ENCODE measurements at places on chromosomes 3 and 15. TPM values are rescaled to one million over a fixed set of nuclear protein-coding genes. Genes with fewer than 3 reads are reported as not detected.
A peak's percentile ranks its signal among the peaks of the same experiment; 100 is the strongest.

GRCh38 chr3:32794487-32795308 lies 23.1 kb upstream of the TRIM71 start:
- H3K27me3 ChIP-seq: no peaks in the 10 kb centered on the region
- 0 out of 2 replicates have a peak overlapping the region, but pooled peaks have one; percentile 26 for H3K27ac ChIP-seq
- H3K4me1 ChIP-seq: peaks cover under 1% of the 10 kb centered on the region
- no peak overlapping the region for H3K4me3 ChIP-seq

DNA sequence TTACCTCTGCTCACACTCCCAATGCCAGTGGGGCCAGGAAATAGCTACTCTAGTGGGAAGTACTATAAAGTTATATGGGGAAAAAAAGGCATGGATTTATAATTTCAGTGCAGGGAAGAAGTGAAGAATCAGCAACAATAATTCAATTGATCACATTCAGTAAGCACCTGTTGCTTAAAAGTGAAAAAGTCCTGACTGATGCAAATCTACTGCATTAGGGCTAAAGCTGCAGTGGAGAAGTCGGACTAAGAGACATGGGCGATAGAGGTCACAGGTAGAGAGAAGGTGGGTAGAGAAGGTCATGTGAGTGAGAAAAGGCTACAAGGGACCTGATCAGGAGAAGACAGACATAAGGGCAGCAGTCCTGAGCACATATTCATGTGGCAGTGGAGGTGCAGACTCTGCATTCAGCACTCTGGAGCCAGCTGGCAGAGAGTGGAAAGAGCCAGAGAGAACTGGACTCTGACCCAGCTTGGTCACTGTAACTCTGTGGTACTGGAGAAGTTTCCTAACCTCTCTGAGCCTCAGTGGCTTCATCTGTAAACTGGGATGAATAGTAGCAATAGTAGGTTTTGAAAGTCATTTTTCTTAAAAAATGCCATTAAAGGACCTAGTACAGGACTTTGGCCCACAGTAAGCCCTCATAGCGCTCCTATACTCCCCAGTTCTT lies 17.6 kb upstream of the BCL2A1 start:
- no peak overlapping the region for H3K27ac ChIP-seq
- no peaks in the 10 kb centered on the region for H3K4me1 ChIP-seq
- no peaks in the 10 kb centered on the region for H3K36me3 ChIP-seq
- no peak for DNase-seq
- no peak overlapping the region for H3K4me3 ChIP-seq
- no peaks in the 10 kb centered on the region for H3K27me3 ChIP-seq

DNA sequence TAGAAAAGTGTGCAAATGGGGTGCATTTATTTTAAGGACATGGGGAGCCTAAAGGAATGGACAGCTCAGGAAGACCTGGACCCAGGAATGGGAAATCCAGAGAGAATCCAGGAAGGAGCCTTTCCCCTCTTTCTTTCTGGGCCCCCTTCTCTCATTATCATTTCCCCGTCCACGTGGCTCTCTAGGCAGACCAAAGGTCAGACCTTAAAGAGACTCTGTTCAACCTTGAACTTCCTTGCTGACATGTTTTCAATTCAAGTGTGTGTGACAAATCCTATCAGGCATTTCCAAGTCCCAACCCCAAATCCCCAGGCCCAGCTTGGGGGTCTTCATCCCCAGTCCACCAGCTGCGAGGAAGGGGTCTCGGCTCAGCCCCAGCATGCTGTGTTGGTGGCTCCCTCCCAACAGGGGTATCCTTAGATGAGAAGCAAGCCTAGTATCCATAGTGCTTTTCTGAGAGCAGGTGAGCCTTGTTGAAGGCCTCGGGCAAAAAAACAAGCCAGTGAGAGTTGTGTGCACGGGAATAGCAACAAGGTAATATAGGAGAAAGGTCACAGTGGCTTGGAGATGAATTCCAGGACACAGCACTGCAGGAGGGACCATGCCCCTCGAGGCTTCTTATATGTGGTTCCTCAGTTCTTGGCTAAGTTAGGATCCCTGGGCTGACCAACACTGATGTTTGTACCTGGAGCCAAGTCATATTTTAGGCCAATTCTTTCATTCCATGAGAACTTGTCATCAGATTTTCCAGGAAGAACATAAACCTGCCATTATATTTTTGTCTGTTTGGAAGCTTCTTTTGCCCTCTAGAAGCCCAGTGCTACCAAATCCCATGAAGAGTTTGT lies 130.0 kb downstream of the ASB7 start:
- H3K4me3 ChIP-seq: no peak overlapping the region
- H3K27ac ChIP-seq: no peak overlapping the region
- H3K27me3 ChIP-seq: no peaks in the 10 kb centered on the region
- DNase-seq: no peak

GRCh38 chr15:82177291-82178010 lies 85.1 kb downstream of the EFL1 start:
- H3K4me1 ChIP-seq: peaks cover 8% of the 10 kb centered on the region
- DNase-seq: no peak
- no peaks in the 10 kb centered on the region for H3K36me3 ChIP-seq
- H3K27ac ChIP-seq: no peak overlapping the region

DNA sequence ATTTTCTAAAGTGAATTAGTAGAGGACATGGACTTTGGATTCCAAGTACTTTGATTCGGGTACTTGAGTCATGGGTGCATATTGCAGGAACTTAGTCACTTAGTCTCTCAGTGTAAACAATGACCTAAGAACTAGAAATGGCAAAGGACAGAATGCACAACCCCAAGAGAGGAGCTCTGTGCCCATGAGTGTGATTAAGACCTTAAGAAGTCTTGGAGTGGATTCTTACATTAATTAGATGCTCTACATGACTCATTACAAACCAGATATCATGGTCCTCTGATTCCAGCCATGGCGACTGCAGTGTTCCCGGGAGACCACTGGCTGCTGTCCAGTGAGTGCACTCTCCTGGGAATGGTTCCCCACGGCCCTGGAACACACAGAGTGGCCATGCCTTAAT lies 251.5 kb downstream of the GABRG3 start:
- H3K36me3 ChIP-seq: no peaks in the 10 kb centered on the region
- H3K27ac ChIP-seq: no peak overlapping the region
- H3K4me3 ChIP-seq: no peak overlapping the region
- no peak for DNase-seq
- no peaks in the 10 kb centered on the region for H3K27me3 ChIP-seq

GRCh38 chr3:147900851-147901250 lies 491.7 kb downstream of the ZIC1 start:
- no peaks in the 10 kb centered on the region for H3K36me3 ChIP-seq
- H3K27ac ChIP-seq: no peak overlapping the region

DNA sequence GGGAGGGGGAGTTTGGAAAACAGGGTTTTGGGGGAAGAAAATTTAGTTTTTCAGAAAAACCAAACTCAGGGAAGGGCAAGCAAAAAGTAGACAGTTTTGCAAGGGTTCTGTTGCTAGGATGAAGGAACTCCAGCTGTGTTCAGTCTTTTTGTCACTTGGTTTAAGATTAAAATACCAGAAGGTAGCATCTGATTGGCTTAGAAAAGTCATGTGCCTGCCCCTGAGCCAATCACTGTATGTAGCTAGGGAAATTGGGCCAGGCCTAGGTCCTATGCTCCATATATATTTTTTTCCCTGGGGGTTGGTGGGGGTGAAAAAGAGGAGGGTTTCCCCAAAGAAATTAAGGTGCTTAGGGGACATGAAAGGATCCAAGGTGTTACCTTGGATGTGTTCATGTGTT lies 24.3 kb downstream of the CLDN11 start:
- DNase-seq: no peak
- H3K4me3 ChIP-seq: no peak overlapping the region
- no peaks in the 10 kb centered on the region for H3K27me3 ChIP-seq
- no peaks in the 10 kb centered on the region for H3K36me3 ChIP-seq

GRCh38 chr3:160314995-160315394 lies 84.0 kb downstream of the IFT80 start:
- peaks cover 9% of the 10 kb centered on the region for H3K4me1 ChIP-seq
- H3K4me3 ChIP-seq: no peak overlapping the region
- peak overlapping the region; percentile 83 for H3K27ac ChIP-seq
- no peaks in the 10 kb centered on the region for H3K27me3 ChIP-seq
- no peaks in the 10 kb centered on the region for H3K36me3 ChIP-seq

DNA sequence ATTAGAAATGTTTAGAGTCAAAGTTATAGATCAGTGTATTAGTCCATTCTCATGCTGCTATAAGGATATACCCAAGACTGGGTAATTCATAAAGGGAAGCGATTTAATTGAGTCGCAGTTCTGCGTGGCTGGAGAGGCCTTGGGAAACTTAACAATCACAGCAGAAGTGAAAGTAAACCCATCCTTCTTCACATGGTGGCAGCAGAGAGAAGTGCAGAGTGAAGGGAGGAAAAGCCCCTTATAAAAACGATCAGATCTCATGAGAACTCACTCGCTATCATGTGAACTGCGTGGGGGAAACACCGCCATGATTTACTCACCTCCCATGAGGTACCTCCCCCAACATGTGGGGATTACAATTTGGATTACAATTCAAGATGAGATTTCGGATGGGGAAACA lies 871.5 kb downstream of the DIPK2A start:
- no peaks in the 10 kb centered on the region for H3K36me3 ChIP-seq
- no peaks in the 10 kb centered on the region for H3K27me3 ChIP-seq
- peak; percentile 52 for DNase-seq
- H3K27ac ChIP-seq: no peak overlapping the region
- H3K4me1 ChIP-seq: no peaks in the 10 kb centered on the region

DNA sequence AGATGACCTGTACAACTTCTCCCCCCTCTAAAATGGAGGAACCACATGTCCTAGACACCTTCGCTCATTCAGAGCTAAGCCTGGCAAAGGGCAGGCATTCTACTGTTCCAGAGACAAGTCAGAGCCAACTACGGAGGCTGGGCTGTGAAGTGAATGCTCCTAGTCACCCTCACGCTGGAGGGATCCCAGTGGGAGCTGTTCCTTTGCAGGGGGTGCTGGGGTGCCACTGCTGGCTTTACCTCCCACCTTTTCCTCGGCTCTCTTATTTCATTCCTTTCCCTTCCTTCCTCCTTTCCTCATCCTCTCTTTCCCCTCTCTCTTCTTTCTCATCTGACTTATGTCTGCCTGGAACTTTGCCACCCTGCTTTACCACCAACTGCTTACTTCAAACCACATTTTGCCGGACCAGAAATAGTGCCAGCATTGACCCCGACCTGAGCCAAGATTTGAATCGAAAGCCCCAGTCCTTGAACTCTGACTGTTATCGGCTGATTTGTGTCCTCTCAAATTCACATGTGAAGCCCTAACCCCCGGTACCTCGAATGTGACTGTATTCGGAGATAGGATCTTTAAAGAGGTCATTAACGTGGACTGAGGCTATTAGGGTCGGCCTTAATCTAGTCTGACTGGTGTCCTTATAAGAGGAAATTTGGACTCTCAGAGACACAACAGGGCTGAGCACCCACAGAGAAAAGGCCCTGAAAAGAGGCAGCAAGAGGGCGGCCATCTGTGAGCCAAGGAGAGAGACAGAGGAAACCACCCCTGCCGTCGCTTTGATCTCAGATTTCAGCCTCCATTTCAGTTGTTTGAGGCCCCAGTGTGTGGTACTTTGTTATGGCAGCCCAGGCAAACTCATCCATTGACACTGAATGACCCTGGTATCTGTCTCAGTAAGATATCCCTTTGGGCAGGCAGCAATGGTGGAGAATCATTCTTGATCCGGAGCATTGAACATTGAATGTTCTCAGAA lies 31.3 kb upstream of the TBC1D21 start:
- no peaks in the 10 kb centered on the region for H3K27me3 ChIP-seq
- H3K4me3 ChIP-seq: no peak overlapping the region
- H3K4me1 ChIP-seq: peaks cover 13% of the 10 kb centered on the region

DNA sequence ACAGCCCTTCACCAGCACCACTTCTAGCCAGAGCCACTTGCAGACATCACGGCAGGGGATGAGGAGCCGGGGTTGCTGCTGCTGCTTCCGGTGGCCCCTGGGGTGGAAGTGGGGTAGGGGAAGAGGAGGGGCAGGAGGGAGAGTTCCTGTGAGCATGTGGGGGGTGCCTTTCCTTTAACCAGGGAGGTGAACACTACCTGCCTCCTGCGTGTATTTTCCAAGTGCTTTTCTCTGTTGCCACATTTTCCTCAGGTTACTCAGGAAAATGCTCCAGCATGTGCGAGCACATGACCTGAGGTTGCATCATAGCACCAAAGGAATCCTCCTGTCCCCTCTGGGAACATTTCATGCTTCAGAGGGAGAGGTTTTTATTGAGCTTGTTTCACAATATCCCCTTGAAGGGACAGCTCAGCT lies 12.2 kb upstream of the SACM1L start:
- H3K4me1 ChIP-seq: peaks cover 38% of the 10 kb centered on the region
- no peaks in the 10 kb centered on the region for H3K27me3 ChIP-seq
- H3K36me3 ChIP-seq: peaks cover 8% of the 10 kb centered on the region
- peak; percentile 22 for DNase-seq
- H3K27ac ChIP-seq: peak overlapping the region; percentile 86
- H3K4me3 ChIP-seq: no peak overlapping the region

DNA sequence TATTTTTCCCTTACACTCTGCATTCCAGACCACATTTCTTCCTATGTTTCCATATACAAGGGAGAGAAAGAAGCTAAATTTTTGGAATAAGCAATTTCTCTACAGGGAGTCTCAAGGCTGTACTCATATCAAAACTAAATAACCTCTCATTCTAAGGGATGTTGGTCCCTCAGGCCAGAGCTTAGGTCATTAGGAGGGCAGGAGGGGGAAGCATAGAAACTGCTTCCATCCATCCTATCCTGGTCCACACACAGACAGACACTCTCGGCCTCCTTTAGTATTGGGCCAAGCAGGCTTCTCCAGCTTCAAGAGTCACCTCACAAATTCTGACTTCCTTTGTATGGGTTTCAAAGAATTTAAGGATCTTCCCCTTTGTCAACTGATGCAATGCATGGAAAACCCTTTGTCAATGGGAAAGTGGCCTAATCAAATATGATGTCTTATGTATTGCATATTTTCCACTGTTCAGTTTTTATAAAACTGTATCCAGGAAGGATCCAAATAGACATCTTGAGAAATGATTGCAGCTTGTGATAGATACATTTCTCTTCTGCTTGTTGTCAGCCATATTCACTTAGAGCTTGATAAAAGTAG lies 140.7 kb upstream of the RARB start:
- H3K4me3 ChIP-seq: no peak overlapping the region
- DNase-seq: no peak
- no peaks in the 10 kb centered on the region for H3K36me3 ChIP-seq
- no peak overlapping the region for H3K27ac ChIP-seq
- H3K4me1 ChIP-seq: peaks cover 30% of the 10 kb centered on the region

GRCh38 chr3:124315215-124316033 lies 323.5 kb upstream of the ROPN1 start:
- H3K27ac ChIP-seq: no peak overlapping the region
- no peak overlapping the region for H3K4me3 ChIP-seq
- no peaks in the 10 kb centered on the region for H3K4me1 ChIP-seq
- no peak for DNase-seq
- no peaks in the 10 kb centered on the region for H3K27me3 ChIP-seq

GRCh38 chr15:98069256-98069655 lies 108.8 kb downstream of the ARRDC4 start:
- H3K27me3 ChIP-seq: no peaks in the 10 kb centered on the region
- H3K36me3 ChIP-seq: no peaks in the 10 kb centered on the region
- H3K4me3 ChIP-seq: no peak overlapping the region

Gene GABRA5
- total RNA-seq: 15.5 TPM

Gene ZNF502
- 4.7 TPM for total RNA-seq

Gene SGO1
- total RNA-seq: 31.8 TPM

Gene EMC7
- total RNA-seq: 26.2 TPM

Gene HTR3C
- not detected for total RNA-seq

Gene CPA3
- not detected for total RNA-seq

Gene TM4SF18
- 1.0 TPM for total RNA-seq

Gene IREB2
- 78.2 TPM for total RNA-seq

Gene TFDP2
- total RNA-seq: 105 TPM

Gene POLG
- total RNA-seq: 74.1 TPM

Gene CCDC80
- 8.1 TPM for total RNA-seq
